ENCODE measurements at places on chromosomes 11 and 22. TPM values are rescaled to one million over a fixed set of nuclear protein-coding genes. Genes with fewer than 3 reads are reported as not detected.
A peak's percentile ranks its signal among the peaks of the same experiment; 100 is the strongest.

DNA sequence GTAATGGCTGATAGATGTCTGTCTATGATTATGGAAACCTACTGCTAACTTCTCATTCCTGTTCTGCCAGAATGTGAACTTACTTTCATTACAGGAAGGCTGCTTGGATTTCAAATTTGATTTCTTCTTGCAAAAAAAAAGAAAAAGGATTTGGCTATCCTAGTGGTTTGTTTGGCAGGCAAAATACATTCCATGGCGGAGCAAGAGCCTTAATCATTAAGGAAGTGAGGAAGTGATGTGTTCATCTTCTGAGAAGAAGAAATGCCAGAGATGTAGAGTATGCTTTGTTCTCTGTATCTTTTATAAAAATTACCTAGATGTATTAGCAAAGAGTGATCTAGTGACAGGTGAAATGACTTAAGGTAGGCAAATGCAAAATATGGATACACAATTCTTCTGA, 356.3 kb downstream of the SOX6 start:
- no peak for DNase-seq

- DNase-seq: peak; percentile 48
These were observed 41.8 kb upstream of the AMPD3 start for GRCh38 chr11:10413268-10413667.

DNA sequence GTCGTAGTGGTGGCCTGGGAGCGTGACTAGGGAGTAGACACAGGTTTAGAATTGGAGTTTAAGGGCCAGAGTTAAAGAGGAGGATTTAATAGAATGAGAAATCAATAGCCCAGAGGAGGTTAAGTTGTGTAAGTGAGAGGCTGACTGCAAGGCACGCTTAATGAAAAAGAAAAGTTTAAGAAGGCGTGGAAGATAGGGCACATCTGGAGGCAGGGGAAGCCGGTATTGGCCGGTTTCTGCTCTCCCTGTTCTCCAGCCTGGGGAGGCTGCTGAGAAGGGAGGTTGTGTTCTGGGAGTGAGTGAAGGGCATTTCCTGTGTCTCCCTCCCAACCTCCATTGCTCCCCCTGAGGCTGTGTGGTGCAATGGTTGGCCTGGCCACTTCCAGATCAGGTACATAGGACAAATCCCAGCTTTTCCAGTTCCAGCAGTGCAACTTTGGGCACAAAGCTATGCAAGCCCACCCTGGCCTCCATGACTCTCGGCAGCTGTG, 6.3 kb downstream of the GRIK4 start:
- DNase-seq: no peak

FXYD6 gene
- total RNA-seq: not detected
